ENCODE measurements at places on chromosomes 13 and 19.

GRCh38 chr19:41426952-41427646 is at the start of gene B3GNT8:
B3GNT8 (minus strand) TSS chr19:41427374; CDS start chr19:41426778, 596 bp downstream.
- DNase-seq = peak; percentile 79

DNA sequence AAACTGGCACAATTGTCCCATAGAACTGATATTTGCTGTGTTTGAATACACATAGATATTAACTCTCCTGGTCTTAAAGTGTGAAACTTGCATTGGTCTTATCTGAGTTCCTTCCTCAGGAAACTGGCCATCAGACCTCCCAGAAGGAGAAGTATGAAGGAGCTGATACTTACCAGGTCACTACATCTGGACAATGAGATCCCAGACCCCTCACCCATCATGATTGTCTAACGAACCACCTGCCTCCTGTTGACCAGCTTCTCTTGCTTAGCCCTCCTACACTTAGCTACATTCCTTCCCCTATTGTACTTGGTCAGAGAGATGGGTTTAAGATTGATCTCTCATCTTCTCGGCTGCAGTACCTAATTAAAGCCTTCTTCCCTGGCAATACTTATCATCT is 413.3 kb downstream of the KCTD12 start:
- no peak for DNase-seq

- peak; percentile 64 for DNase-seq
Observed at GRCh38 chr19:10430505-10431253, 10.3 kb downstream of the PDE4A start.

DNA sequence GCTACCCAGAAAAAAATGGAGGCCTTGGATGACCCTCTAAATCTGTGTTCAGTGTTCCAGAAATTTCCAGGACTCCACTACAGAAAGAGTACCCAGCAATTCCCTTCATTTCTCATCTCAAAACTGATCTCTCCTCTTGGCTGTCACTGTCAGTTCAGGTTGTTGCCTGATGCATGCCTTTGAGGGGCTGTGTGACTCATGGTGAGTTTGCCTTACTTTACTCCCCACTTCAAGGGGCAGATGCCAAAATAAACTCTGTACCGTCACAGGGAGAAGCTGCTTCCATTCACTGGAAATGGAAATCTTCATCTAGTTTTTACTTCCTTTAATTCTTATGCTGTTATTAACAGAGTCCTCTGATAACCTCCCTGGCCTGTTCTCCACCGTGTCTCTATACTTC is 1075.0 kb downstream of the DIAPH3 start:
- DNase-seq = peak; percentile 14

GRCh38 chr19:35011737-35012682 is 11.9 kb downstream of the GRAMD1A start:
- no peak for DNase-seq
